Melanocyte of skin (primary cell): ENCODE measurements at places on chromosomes 7 and 10. TPM values are rescaled to one million over a fixed set of nuclear protein-coding genes. Genes with fewer than 3 reads are reported as not detected.

SFMBT2 gene
- 20.0 TPM in 2 replicates for total RNA-seq

SAMD9L gene
- total RNA-seq, result 38.7 and 60.9 TPM in 2 replicates

EPDR1 gene
- 74.9 and 105 TPM in 2 replicates for total RNA-seq

NSUN5 gene
- total RNA-seq, result 26.5 and 28.7 TPM in 2 replicates

OR2F1 gene
- not detected in 2 replicates for total RNA-seq

SLC37A3 gene
- 75.0 and 110 TPM in 2 replicates for total RNA-seq

PRPS1L1 gene
- not detected in 2 replicates for total RNA-seq

PAPOLB gene
- total RNA-seq, result under 0.01 TPM in 1 of 2 replicates, not detected in the other

LGI1 gene
- not detected in 2 replicates for total RNA-seq

C10orf105 gene
- total RNA-seq, result not detected in 2 replicates
